ENCODE measurements at places on chromosomes 11 and 22.

DNA sequence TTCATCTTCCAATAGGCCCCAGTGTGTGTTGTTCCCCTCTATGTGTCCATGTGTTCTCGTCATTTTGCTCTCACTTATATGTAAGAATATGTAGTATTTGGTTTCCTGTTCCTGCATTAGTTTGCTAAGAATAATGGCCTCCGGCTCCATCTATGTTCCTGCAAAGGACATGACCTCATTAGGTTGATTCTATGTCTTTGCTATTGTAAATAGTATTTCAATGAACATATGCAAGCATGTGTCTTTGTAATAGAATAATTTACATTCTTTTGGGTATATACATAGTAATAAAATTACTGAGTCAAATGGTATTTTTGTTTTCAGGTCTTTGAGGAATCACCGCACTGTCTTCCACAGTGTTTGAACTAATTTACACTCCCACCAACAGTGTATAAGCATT lies 202.9 kb upstream of the KIRREL3 start:
- H3K4me1 ChIP-seq: no peaks in the 10 kb centered on the region
- no peaks in the 10 kb centered on the region for H3K36me3 ChIP-seq
- DNase-seq: no peak
- H3K27ac ChIP-seq: no peak overlapping the region
- H3K27me3 ChIP-seq: no peaks in the 10 kb centered on the region
- no peak overlapping the region for H3K4me3 ChIP-seq

DNA sequence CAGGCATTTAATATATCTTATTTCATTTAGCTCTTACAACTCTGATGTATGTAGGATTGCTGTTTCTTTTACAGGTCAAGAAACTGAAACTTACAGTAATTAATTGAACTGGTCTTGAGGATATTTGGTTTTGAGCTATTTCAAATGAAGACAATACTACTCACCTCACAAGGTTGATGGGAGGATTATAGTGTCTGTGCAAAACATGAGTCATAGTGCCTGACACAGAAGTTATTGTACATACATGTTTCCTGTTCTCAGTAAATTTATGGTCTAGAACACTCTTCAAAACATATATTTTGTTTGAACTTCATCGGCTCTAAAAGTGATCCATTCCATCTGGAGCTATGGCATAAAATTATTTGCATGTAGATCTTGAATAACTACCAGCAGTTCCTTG lies 61.9 kb downstream of the CECR2 start:
- H3K36me3 ChIP-seq: no peaks in the 10 kb centered on the region
- H3K27ac ChIP-seq: no peak overlapping the region
- peaks cover 45% of the 10 kb centered on the region for H3K4me1 ChIP-seq
- no peak overlapping the region for H3K4me3 ChIP-seq
- DNase-seq: no peak

GRCh38 chr11:11036185-11036847 lies 178.5 kb upstream of the ZBED5 start:
- DNase-seq: no peak
- H3K4me1 ChIP-seq: peaks cover 18% of the 10 kb centered on the region
- no peaks in the 10 kb centered on the region for H3K36me3 ChIP-seq
- peaks cover 4% of the 10 kb centered on the region for H3K27me3 ChIP-seq
- no peak overlapping the region for H3K27ac ChIP-seq

- H3K27ac ChIP-seq: no peak overlapping the region
- no peak for DNase-seq
- no peaks in the 10 kb centered on the region for H3K4me1 ChIP-seq
These were observed 18.4 kb upstream of the MYOD1 start for GRCh38 chr11:17700991-17701390.

GRCh38 chr11:61837411-61838005 lies 9.4 kb downstream of the FADS2 start:
- no peak overlapping the region for H3K4me3 ChIP-seq
- H3K36me3 ChIP-seq: peaks cover 50% of the 10 kb centered on the region
- H3K4me1 ChIP-seq: peaks cover 50% of the 10 kb centered on the region
- H3K27ac ChIP-seq: peak overlapping the region; percentile 36
- no peak for DNase-seq
- peaks cover 14% of the 10 kb centered on the region for H3K27me3 ChIP-seq

DNA sequence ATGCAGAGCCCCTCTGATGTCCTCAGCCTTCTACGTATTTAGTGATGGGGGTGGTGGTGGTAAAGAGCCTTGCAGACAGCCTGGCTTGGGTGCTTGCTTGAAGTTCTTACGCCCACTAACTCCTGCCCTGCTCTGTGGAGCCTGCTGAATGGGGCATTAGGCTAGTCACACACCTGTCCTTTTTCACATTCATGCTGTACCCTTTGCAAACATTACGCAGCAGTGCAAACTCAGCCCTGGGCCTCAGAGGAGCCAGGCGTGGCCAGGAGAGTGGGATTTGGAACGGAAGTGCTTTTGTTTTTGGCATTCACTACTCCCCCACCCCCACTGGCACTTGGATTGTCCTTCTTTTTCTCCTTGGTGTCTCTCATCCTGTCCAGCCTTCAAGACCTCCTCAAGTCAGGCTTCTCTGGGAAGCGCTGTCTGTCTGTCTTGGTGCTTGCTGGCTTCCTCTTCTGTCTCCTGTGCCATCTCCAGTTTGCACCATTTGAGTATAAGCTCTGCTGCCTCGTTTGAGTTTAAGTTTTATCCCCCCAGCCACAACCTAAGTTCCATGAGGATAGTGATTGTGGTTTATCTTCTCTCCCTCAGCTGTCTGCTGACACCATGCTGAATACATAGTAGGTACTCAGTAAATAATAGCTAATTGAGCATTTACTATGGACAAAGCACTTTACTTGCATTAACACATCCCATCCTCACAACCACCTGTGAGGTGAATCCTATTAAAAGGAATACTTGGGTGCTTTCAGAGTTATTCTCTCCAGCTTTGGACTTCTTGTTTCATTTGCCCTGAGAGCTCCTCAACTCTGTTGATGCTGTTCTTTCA lies 26.7 kb downstream of the ZBTB16 start:
- H3K36me3 ChIP-seq: no peaks in the 10 kb centered on the region
- no peak for DNase-seq
- H3K27ac ChIP-seq: no peak overlapping the region
- H3K4me1 ChIP-seq: peaks cover 21% of the 10 kb centered on the region

- H3K4me3 ChIP-seq: no peak overlapping the region
- no peak for DNase-seq
- no peaks in the 10 kb centered on the region for H3K36me3 ChIP-seq
- H3K27ac ChIP-seq: no peak overlapping the region
- H3K27me3 ChIP-seq: peaks cover 6% of the 10 kb centered on the region
These were observed 72.8 kb downstream of the LRRC32 start for GRCh38 chr11:76597533-76598425.

GRCh38 chr22:26550498-26551033 lies 38.3 kb upstream of the TFIP11 start:
- H3K27ac ChIP-seq: peak overlapping the region; percentile 48
- H3K27me3 ChIP-seq: no peaks in the 10 kb centered on the region
- peaks cover 10% of the 10 kb centered on the region for H3K4me1 ChIP-seq
- no peak overlapping the region for H3K4me3 ChIP-seq
- no peak for DNase-seq

- no peaks in the 10 kb centered on the region for H3K36me3 ChIP-seq
- no peak overlapping the region for H3K4me3 ChIP-seq
- peaks cover 31% of the 10 kb centered on the region for H3K27me3 ChIP-seq
- no peak overlapping the region for H3K27ac ChIP-seq
- DNase-seq: no peak
- no peaks in the 10 kb centered on the region for H3K4me1 ChIP-seq
These were observed 673 bp upstream of the PANX2 start for GRCh38 chr22:50169774-50170341.

- no peak overlapping the region for H3K27ac ChIP-seq
- no peak overlapping the region for H3K4me3 ChIP-seq
- H3K36me3 ChIP-seq: no peaks in the 10 kb centered on the region
- H3K4me1 ChIP-seq: peaks cover 5% of the 10 kb centered on the region
- H3K27me3 ChIP-seq: no peaks in the 10 kb centered on the region
- DNase-seq: no peak
These were observed 14.3 kb downstream of the MPST start for GRCh38 chr22:37033605-37034430.

GRCh38 chr22:30829901-30830550 lies 135.4 kb downstream of the OSBP2 start:
- DNase-seq: no peak
- no peak overlapping the region for H3K4me3 ChIP-seq
- no peaks in the 10 kb centered on the region for H3K36me3 ChIP-seq
- peaks cover 2% of the 10 kb centered on the region for H3K27me3 ChIP-seq
- no peak overlapping the region for H3K27ac ChIP-seq

DNA sequence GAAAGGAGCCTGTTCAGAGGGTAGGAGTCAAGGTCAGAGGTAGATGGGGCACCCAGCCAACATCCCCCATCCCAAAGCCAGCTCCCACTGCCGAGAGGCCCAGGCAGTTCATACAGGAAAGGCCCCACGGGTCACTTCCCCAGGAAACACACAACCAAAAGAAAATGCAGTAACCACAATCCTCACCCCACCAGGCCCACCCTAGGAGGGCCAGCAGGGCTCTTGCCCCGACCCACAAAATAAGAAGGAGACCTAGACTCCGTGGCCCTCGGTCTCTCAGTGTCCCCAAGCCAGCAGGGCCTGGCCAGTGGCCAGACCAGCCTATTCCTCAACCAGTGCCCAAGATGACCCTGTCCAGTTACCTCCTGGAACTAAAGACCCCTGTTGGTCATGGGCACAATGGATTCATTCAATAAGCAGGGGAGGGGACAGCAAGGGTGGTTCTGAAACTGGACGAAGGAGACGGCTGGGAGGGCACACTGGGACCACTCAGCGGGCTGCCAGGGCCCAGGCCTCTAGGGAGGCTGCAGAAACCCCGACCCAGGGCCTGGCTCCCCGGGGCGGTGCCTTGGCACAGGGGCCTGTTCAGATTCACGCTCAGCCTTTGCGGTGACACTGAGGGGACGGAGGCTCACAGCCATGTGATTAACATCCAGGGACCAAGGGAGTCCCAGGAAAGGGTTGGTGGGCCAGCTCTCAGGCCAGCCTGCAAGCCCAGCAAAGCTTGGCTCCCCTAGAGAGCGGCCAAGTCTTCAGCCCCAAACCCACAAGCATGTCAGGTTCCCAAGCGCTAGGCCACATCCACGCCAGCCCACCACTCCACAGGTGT lies 5.5 kb downstream of the RAB3IL1 start:
- H3K27ac ChIP-seq: peak overlapping the region; percentile 58
- H3K36me3 ChIP-seq: no peaks in the 10 kb centered on the region
- H3K4me3 ChIP-seq: peak overlapping the region; percentile 21
- DNase-seq: peak; percentile 4
- H3K27me3 ChIP-seq: peaks cover 14% of the 10 kb centered on the region
- H3K4me1 ChIP-seq: peaks cover 30% of the 10 kb centered on the region

DNA sequence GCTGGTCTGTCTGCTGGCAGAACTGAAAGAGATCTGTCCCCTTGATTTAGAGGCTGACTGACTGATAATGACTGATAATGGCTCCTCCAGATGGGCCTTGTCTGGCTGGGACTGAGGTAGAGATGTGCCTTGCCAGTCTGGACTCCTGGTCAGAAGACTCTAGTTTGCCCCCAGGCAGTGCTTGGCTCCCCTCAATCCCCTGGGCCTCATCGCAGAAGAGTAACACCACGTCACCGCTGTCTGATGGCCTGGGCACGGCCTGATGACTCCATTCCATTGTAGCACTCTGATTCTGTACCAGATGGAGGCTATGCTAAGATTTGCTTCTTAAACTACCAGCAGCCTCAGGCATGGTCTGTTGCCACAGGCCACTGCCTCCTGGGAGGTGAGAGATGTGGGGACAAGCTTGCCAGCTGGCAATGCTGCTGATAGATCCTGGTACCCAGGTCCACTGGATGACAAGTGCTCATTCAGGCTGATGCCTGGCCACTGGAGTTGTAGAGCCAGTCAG lies 19.1 kb downstream of the CYB5R2 start:
- H3K27ac ChIP-seq: no peak overlapping the region
- peaks cover 7% of the 10 kb centered on the region for H3K4me1 ChIP-seq
- H3K4me3 ChIP-seq: no peak overlapping the region
- peaks cover 2% of the 10 kb centered on the region for H3K27me3 ChIP-seq
- H3K36me3 ChIP-seq: peaks cover 4% of the 10 kb centered on the region

DNA sequence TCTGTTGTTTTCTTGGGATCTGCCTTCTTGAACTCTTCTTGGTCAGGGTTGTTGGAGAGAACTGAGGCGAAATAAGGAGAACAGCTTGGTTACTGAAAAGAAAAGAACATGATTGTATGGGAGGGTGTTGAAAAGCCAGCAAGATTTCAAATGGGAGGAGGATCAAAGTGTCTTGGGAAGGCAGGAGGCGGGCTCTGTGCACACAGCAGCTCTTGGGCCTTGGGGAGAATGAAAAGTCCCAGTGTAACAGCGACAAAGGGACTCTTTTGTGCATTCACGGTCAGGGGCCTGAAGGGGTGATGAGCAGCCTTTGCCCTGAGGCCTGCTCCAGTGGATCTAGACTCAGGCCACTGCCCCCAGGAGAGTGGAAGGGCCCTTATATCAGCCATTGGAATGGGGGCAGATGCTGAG lies 135.4 kb downstream of the ADAMTS15 start:
- H3K27ac ChIP-seq: no peak overlapping the region
- no peak for DNase-seq
- H3K4me3 ChIP-seq: no peak overlapping the region
- H3K36me3 ChIP-seq: no peaks in the 10 kb centered on the region
- H3K27me3 ChIP-seq: peaks cover 3% of the 10 kb centered on the region

GRCh38 chr11:108805030-108805429 lies 140.2 kb downstream of the DDX10 start:
- H3K4me3 ChIP-seq: no peak overlapping the region
- no peaks in the 10 kb centered on the region for H3K36me3 ChIP-seq
- peaks cover 9% of the 10 kb centered on the region for H3K4me1 ChIP-seq
- H3K27me3 ChIP-seq: no peaks in the 10 kb centered on the region
- no peak overlapping the region for H3K27ac ChIP-seq
- DNase-seq: no peak

GRCh38 chr11:21190181-21190580 lies 520.8 kb downstream of the NELL1 start:
- H3K4me3 ChIP-seq: no peak overlapping the region
- no peaks in the 10 kb centered on the region for H3K27me3 ChIP-seq
- DNase-seq: no peak
- H3K27ac ChIP-seq: no peak overlapping the region
- H3K4me1 ChIP-seq: no peaks in the 10 kb centered on the region
- no peaks in the 10 kb centered on the region for H3K36me3 ChIP-seq

- H3K27me3 ChIP-seq: peaks cover 10% of the 10 kb centered on the region
- no peak overlapping the region for H3K27ac ChIP-seq
- H3K4me1 ChIP-seq: peaks cover 5% of the 10 kb centered on the region
- no peak for DNase-seq
These were observed 76.0 kb downstream of the FBLN1 start for GRCh38 chr22:45578524-45579147.

DNA sequence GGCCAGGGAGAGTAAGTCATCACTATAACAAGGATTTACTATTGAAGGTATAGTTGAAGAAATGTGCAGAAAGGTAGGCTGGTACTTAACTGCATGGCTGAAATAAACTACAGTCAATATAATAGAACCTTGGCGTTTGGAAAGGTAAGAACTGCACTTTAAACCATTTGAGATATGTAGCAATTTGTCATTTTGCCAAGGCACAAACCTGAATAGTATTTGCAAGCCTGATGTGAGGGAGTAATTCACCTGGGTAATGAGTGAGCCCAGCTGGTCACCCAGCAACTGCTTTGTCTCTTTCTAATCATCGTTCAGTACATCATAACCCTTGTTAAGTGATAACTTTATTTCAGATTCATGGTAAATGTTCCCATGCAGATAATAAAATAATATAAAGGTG lies 62.3 kb upstream of the SCUBE2 start:
- no peaks in the 10 kb centered on the region for H3K27me3 ChIP-seq
- no peak overlapping the region for H3K4me3 ChIP-seq
- peaks cover 17% of the 10 kb centered on the region for H3K36me3 ChIP-seq

GRCh38 chr22:19986410-19987341 lies 29.9 kb downstream of the ARVCF start:
- no peaks in the 10 kb centered on the region for H3K36me3 ChIP-seq
- peaks cover 11% of the 10 kb centered on the region for H3K27me3 ChIP-seq
- DNase-seq: peak; percentile 84
- peak overlapping the region; percentile 52 for H3K27ac ChIP-seq
